ENCODE measurements at places on chromosomes 3 and 15.

DNA sequence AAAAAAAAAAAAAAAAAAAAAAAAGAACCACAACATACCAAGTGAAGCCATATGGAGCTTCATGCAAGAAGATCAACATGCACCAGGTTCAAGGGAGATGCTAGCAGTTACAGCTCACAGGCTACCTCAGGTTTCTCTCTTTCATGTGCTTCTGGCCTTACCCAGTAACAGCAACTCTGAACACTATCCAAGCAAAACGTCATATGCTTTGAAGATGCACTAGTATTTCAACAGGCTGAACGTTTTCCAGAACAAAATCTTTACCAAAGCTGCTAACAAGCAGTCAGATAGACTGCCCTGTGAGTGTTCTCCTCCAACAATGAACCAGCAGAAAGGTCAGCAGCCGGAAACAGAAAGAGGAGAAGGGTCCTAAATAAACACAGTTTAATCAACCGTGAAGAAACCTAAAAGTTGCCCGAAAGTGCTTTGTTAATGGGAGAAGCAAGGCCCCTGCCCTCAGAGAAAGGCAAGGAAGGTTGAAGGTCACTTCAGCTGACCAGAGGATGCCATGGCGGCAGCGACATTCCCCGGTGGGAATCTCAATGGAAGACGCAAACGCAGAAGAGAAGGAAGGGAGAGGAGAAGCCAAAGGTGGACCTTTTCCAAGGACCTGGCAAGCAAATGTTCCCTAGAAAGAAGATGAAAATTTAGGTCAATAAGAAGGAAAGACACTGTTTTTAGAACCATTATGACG, 80.1 kb downstream of the CCNL1 start:
- DNase-seq: no peak

DNA sequence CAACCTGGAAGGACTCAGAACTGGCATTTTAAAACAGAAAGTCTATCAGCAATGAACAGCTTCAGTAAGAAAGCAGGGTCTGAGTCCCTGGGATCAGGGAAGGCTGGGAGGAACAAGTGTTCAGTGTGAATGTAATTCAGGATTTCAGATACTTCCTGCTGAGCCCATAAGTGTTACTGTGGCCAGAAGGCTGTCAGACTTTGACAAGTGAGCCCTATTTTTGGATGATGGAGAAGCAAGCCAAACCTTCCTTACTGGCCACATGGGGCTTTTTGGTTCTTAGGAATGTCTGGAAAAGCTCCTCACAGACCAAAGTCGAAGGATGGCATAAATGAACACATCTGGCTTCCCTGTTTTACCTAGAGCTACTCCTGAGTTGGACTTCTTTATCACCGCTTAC, 157.2 kb downstream of the BBX start:
- DNase-seq: no peak

DNA sequence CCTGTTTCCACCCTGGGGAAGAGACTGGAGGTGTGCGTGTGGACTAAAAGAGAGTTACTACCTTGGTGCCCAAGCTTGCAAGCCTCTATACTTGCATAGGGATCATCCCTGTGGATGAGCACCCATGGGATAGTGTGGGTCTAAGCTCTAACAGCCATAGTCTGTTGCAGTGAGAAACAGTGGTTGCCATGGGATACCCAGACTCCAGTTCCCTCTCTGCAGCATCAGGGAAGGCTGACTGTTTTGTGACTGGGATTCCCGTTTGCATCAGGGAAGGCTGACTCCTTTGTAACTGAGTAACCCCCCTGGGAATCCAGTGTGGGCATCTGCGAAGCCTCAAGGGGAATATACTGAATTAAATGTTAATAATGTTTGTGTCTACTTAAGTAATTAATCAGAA, 196.1 kb downstream of the ZNF621 start:
- no peak for DNase-seq

GRCh38 chr15:81165535-81165934, 31.1 kb upstream of the IL16 start:
- no peak for DNase-seq

DNA sequence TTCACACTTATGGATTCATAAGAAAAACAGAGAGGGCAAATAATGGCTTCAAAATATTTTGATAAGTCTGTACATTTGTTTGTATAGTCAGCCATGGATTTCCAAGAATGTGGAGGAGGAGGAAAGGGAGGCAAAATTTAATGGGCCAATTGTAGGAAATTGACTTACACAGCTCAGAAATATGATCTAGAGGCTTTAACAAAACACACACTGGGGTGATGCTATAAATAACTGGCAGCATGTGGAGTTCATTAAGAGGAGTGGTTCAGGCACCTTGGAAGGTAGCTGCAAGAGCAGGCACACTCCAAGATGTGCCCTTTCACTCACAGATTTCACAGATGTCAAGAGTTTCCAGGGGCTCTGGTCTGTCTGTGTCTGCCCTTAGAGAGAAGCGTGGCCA, 193.4 kb upstream of the RASGRP1 start:
- DNase-seq: no peak
